ENCODE measurements at places on chromosomes 5 and 9. TPM values are rescaled to one million over a fixed set of nuclear protein-coding genes. Genes with fewer than 3 reads are reported as not detected.

Gene ZDHHC11B
- 0.26 TPM for total RNA-seq

GRCh38 chr5:41240985-41241384, 27.7 kb upstream of the C6 start:
- DNase-seq, result no peak

DNA sequence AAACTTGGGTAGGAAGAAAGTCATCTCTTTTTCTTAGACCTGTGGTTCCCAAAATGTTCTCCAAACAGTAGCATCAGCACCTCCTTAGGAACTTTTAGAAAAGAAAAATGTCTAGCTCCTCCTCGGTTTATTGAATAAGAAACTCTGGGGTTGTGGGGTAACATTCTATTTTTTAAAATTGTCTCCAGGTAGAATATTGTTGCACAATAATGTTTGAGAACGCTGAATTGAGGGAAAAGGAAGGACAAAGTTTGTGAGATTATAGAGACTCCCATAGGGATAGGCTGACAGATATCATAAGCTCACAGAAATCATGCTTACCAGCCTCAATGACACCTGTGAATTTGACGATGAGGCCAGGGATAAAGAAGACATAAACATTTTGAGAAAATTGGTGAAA, 1199.0 kb upstream of the CDH6 start:
- DNase-seq, result no peak

DNA sequence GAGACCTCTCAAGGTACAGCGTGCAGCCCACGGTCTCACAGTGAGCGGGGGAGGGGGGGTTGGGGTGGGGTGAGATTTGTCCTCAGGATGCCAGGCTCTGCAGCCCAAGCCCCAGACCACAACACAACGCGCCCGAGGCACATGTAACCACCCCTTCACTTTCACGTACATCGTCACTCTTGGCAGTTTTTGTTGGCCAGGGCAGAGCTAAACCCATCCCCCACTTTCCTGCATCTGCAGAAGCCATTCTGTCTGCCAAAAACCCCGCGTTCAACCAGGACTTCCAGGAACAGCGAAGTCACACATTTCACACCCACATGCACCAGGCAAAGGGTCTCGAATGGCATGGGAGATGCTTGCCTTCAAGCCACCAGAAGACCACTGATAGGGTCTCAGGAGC, 9.4 kb upstream of the SMIM23 start:
- no peak for DNase-seq
